ENCODE measurements at places on chromosomes 12 and 14. TPM values are rescaled to one million over a fixed set of nuclear protein-coding genes. Genes with fewer than 3 reads are reported as not detected.

NPAS3 gene
- total RNA-seq = 0.33 TPM

ZCRB1 gene
- total RNA-seq = 25.5 TPM

CCDC38 gene
- total RNA-seq = 0.10 TPM

PLBD1 gene
- 0.10 TPM for total RNA-seq

AKAP3 gene
- total RNA-seq = 0.65 TPM

OR6C3 gene
- not detected for total RNA-seq

RNU4-1 gene
- under 0.01 TPM for total RNA-seq

ENO2 gene
- 5.6 TPM for total RNA-seq

BIN2 gene
- total RNA-seq = not detected

SERPINA6 gene
- total RNA-seq = not detected

IFNG-AS1 gene
- not detected for total RNA-seq

MUCL1 gene
- not detected for total RNA-seq

MYH7 gene
- not detected for total RNA-seq

RIMKLB gene
- total RNA-seq = 49.3 TPM

LTBR gene
- total RNA-seq = 108 TPM

ACOT4 gene
- total RNA-seq = 0.38 TPM

HSPB8 gene
- total RNA-seq = 7.0 TPM

G2E3 gene
- 11.1 TPM for total RNA-seq

GLT1D1 gene
- total RNA-seq = not detected

KRT83 gene
- total RNA-seq = not detected
